ENCODE measurements at places on chromosomes 6 and 20. TPM values are rescaled to one million over a fixed set of nuclear protein-coding genes. Genes with fewer than 3 reads are reported as not detected.

Gene OPRM1
- not detected for total RNA-seq

Gene FOXF2
- not detected for total RNA-seq

Gene RIPPLY2
- total RNA-seq = not detected

Gene HSPA1L
- 1.2 TPM for total RNA-seq

Gene SLC17A9
- 52.1 TPM for total RNA-seq

Gene HMGCLL1
- total RNA-seq = not detected

Gene WFDC2
- 0.98 TPM for total RNA-seq

Gene ERVFRD-1
- not detected for total RNA-seq

Gene SLC22A3
- total RNA-seq = not detected

DNA sequence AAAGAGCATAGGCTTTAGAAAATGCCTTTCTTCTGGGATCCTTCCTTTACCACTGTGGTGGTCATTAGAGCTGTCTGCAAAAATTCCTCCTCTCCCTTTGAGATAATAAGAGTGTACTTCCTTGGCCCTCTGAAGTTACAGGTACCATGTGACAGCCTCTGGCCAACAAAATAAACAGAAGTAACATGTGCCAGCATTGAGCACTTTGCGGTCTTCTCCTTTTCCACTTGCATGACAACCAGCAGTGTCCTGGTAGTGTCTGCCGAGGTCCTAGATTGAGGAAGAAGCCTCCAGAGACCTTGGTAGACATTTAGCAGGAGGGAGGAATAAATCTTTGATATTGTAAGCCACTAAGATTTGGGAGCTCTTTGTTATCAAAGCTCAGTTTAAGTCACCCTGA lies 87.5 kb upstream of the ARID1B start:
- DNase-seq = no peak
- no peaks in the 10 kb centered on the region for H3K36me3 ChIP-seq
- no peak overlapping the region for H3K27ac ChIP-seq
- no peaks in the 10 kb centered on the region for H3K27me3 ChIP-seq

- H3K36me3 ChIP-seq = peaks cover 22% of the 10 kb centered on the region
- H3K27ac ChIP-seq = no peak overlapping the region
These were observed 14.6 kb downstream of the EEF1A1 start for GRCh38 chr6:73506246-73506645.

DNA sequence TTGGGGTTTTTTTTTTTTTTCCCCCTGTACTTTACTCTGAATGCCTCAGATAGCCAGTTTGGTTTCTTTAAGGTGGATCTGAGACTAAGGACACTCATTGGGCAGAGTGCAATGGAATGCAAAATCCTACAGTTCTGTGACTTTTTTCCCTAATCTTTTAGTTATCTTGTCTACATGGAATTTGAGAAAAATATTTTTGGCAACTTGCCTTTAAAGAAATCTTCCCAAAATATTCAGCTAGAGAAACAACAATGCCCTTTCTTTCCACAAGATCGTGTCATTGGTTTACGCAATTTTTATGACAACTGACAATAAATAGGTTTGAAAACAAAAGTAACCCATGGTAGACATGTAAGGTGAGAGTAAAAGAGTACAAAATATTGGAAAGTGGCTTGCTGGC lies 171.7 kb upstream of the LAMP5 start:
- no peak for DNase-seq
- H3K27ac ChIP-seq = no peak overlapping the region
- no peak overlapping the region for H3K4me3 ChIP-seq
- no peaks in the 10 kb centered on the region for H3K4me1 ChIP-seq

DNA sequence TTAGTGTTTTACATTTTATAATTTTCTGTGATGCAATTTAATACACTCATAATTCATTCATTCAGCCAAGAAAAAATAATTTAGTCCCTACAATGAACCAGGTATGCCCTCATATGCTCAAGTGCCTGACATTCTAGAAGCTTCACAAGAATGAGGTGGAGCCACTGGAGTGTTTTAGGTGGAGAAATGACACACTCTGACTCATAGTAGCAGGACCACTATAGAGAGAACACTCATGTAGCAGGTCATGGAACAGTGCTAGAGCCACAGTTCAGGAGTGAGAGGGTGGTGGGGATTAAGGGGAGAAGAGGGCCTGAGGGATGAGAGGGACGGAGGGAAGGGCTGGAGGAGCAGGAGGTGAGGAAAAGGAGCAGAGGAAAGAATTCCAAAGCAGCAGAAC lies 1.4 kb upstream of the HLA-G start:
- H3K36me3 ChIP-seq = no peaks in the 10 kb centered on the region
- no peak for DNase-seq
- no peak overlapping the region for H3K27ac ChIP-seq
- peaks cover 8% of the 10 kb centered on the region for H3K4me1 ChIP-seq
- H3K27me3 ChIP-seq = peaks cover 63% of the 10 kb centered on the region

DNA sequence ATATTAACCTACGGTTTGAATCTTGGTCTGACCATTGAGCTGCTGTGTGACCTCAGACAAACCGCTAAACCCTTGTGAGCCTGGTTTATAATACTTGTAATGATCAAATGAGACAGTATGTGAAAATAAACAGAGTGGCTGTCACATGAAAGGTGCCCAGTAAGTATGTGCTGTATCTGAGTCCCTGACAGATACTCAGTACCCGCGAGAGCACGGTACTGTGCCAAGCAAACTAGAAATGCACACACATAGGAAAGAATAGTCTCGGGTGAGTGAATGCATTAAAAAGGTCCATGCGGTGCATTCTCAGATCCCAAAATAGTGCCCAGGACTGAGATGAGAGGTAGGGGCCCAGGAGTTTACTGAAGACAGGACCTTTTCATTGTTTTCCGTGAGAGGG lies 93.3 kb downstream of the PPP1R14C start:
- H3K27ac ChIP-seq = no peak overlapping the region
- peaks cover 7% of the 10 kb centered on the region for H3K27me3 ChIP-seq
- H3K4me1 ChIP-seq = peaks cover 8% of the 10 kb centered on the region
- H3K36me3 ChIP-seq = no peaks in the 10 kb centered on the region

DNA sequence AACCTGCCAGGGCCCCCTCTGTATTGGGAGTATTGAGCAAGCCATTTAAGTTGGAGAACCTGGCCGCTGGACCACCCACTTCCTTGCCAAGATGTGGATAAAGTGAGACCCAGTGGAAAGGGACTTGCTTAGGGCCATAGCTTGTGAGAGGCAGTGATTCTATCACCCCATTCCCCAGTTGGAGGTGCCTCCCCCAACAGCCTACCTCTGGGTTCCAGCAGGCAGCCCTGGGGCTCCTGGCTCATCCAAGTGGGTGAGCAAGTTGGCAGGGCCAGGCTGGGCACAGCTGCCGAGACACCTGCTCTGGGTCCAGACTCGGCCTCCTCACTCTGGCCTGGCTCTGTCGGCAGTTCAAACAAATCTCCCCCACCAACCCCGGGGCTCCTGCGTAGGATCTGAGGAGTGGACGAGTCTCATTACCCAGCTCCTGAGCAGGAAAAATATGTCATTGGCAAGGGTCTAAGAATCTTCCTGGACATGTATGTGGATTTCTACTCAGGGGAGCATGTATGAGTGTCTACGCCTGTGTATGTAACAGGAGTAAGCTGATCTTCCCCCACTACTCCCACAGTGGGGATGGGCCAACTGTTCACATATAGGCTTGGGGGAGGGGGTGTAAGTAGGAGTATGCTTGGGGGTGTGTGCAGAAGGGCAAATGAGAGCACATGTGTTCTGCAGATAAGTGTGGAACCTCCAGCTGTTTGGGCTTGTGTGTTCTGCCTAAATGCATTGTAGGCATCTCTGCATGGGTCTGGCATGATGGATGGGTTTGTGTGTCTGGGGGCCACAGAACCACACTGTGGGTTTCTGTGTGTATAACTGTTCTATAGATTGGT lies 1.9 kb downstream of the ID1 start:
- H3K36me3 ChIP-seq = no peaks in the 10 kb centered on the region
- no peak for DNase-seq
- H3K27me3 ChIP-seq = peaks cover 92% of the 10 kb centered on the region
- no peak overlapping the region for H3K4me3 ChIP-seq
- H3K27ac ChIP-seq = no peak overlapping the region

DNA sequence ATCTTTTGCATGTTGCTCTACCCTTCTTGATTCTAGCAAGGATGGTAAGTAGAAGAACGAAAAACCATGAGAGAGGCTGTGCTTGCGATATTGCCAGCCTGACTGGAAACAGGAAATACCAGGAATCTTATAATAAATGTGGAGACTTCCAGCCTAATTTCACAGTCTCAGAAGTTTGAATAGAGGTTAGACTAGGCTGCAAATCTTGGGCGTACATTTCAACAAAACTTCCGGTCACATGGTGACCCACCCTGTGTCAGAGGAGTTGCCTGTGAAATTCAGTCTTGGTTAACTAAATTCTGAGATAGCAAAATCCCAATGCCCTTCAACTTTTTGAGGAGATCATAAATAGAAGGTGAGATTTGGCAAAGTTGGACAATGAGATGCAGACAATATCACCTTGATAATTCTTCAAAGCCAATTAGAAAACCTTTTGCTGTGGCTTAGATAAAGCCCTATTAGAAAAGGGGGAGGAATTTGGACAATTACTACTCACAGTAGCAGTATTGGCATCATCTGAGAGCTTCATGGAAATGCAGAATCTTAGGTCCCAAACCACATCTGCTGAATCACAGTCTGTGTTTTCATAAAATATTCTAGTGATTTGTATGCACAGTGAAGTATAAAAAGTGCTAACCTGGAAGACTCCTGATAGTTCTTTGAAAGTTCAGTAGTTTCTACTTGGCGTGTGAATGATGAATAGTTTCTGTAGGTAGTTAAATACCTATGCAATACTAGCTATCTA lies 262.0 kb upstream of the JAG1 start:
- no peak for DNase-seq
- no peaks in the 10 kb centered on the region for H3K27me3 ChIP-seq
- no peak overlapping the region for H3K27ac ChIP-seq
- no peaks in the 10 kb centered on the region for H3K36me3 ChIP-seq

- no peak for DNase-seq
- H3K4me3 ChIP-seq = no peak overlapping the region
- H3K4me1 ChIP-seq = no peaks in the 10 kb centered on the region
- H3K36me3 ChIP-seq = no peaks in the 10 kb centered on the region
- peaks cover 20% of the 10 kb centered on the region for H3K27me3 ChIP-seq
- H3K27ac ChIP-seq = no peak overlapping the region
These were observed 17.2 kb downstream of the HEY2 start for GRCh38 chr6:125766641-125767040.

DNA sequence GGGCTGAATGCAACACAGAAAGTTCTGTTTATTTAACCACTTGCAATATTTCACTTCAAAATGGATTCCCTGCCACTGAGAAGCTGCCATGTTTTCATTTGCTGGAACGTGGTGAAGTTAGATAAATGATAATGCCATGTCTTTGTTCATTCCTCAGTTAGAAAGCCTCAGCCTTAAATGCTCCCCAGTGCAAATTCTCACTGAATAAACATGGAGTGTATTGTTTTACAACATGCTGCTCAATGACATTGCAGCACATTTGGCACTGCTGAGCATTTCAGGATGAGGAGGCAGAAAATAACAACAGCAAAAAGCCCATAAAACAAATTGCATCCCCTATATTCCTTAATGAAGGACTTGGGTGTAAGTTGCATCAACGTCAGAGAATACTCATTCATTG lies 913.8 kb upstream of the FLRT3 start:
- no peak overlapping the region for H3K4me3 ChIP-seq
- DNase-seq = no peak
- H3K27ac ChIP-seq = no peak overlapping the region
- H3K27me3 ChIP-seq = peaks cover 4% of the 10 kb centered on the region
- H3K4me1 ChIP-seq = no peaks in the 10 kb centered on the region
